ENCODE measurements at places on chromosomes 6 and 20.

DNA sequence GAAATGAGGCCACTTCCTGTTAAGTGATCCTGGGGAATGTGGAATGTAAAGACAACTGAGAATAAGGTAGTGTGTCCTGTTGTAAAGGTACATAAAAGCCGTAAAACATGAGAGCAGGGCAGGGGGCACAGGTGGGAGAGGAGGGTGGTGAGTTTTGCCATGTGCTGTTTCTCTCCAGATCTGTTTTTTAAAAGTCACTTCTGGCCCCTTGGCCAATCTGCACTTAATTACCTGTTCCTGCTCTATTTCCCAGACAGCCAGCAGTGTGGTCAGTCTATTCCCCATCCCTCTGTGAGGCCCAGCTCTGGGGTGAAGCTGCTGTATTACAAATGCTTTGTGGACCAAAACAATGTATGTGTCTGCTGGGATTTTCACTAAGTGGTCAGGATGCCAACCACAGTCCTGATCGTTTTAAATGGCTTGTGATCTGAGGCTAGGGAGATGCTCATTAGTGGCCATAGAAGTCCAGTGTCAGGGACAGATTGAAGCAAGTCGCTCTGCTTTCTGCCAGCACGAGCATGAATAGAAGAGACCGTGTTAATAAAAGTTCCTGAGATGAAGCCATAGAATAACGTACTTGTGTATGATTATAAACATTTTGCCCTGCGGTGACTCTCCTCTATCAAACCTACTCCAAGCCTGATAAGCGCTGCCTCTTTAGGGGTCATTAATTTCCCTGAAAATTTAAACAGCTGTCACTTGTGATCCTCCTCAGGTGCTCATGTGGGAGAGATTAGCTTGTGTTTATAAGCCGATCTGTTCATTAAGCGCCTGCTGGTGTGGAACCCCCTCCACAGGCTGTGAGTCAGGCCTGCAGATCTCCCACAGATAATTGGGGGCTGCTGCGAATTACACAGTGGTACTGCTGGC is 111.8 kb upstream of the CENPW start:
- DNase-seq = no peak

DNA sequence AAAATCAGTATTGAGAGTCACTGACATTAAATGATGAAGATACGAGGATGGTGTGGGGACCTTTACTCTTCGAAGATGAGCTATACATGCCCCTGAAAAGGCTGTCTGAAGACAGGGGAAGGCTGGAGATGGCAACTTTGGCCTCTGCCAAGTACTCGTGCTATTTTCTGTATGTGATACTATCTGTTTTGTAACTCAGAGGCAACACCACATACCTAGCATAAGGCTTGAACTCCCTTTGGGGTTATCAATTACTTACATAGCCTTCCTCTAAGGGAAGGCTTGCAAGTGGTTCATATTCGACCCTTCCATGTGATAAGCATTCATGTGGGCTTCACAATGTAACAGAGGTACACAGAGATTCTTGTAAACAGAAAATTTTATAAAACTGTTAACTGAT is 68.7 kb upstream of the FBXO30 start:
- DNase-seq = no peak

DNA sequence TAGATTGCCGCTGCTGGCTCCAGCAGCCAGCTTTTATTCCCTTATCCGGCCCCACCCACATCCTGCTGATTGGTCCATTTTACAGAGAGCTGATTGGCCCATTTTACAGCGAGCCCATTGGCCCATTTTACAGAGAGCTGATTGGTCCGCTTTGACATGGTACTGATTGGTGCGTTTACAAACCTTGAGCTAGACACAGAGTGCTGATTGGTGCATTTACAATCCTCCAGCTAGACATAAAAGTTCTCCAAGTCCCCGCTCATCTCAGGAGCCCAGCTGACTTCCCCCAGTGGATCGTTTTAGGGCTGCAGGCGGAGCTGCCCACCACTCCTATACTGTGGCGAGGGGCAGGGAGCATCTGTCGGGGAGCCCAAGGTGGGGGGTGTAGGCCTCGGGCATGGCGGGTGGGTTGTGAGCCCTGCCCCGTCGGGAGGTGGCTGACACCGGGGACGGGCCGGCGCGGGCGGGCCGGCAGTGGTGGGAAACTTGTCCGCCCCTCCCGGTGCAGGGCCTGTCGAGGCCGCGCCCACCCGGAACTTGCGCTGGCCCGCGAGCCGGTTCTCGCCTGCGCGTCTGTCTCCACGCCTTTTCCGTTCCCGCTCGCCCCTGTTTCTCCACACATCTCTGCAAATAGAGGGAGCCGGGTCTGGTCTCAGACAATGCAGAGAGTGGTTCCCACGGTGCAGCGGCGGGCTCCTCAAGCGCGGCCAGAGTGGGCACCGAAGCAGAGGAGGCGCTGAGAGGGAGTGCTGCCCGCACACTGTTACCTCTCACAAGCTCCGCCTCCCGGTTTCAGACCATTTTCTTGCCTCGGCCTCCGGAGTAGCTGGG is 86.1 kb upstream of the STMND1 start:
- DNase-seq = no peak

GRCh38 chr6:99614430-99615186 is 8.0 kb downstream of the PRDM13 start:
- no peak for DNase-seq

DNA sequence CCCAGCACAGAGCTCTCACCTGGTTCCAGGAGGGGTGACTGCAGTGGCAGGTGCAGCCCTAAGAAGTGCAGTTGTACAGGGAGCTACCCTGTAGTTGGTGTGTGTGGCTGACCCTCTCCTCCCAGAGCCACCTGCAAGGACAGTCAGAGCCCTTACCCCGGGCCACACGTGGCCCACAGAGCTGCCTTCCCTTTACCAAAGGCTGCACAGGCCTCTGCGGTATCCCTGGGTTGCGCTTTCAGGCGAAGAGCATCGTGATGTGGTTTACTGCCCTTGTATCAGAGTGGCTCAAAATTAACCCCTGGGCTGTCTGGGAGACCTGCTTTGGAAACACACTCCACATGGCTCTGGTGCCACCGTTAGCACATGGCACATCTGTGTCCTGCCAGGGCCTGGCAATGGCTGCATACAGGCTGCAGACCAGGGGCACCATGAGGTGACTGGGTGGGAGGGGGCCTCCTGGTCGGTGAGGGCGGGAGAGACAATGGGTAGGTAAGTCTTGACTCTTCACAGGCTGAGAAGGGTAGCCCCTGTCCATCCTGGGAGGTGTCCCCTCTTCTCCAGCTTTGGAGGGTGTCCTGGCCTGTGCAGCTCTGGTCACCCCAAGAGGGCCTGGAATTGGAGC is 81.5 kb downstream of the CDH4 start:
- DNase-seq = no peak

DNA sequence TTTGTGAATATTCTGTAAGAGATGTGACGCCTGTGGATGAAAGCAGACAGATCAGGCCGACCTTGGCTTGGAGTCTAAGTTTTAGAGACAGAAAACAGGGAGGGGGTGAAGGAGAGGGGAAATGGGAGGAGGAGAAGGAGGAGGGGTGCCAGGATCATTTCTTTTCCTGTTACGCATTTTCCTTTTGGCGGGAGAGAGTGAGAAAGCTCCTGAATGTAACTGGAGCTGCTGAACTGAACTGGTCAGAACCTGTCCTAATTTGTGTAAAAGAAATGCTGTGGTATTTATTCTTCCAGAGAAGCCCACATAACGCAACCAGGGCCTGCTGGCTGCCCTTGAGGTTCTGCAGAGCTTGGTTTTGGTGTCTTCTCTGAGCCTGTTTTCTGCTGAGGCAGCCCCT is 41.9 kb downstream of the UTRN start:
- DNase-seq = no peak

DNA sequence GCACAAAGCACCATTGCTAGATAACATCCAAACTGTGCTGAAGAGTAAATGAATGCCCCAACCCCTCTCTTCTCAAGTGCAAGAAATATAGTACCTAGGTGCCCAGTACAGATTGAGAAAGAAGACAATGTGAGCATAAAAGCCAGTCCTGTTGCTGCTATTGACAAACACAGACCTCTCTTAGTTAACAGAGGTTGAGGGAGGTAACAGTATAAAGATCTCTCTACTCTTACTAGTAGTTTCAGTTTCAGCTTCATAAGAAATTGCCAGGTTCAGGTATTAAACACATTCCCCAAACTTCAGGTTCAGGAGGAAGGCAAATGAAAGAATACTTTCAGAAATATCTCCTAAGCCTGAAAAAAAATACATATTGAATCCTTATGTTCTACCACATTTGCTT is 31.4 kb downstream of the TBC1D32 start:
- DNase-seq = no peak

DNA sequence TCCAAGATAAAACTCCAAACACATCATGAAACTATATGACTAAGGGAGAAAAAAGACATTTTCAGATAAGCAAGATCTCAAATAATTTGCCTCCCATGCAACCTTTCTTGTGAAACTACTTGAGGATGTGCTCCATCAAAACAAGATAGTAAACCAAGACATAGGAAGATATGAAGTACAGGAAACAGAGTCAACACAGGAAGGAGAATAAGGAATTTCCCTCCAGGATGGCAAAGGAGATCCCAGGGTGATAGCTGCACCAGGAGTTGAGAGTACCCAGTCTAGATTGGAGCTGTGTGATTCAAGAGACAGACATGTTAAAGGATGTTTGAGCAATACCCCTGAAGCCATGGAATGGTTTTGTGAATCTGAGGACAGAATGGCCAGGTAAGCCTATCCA is 15.3 kb downstream of the IL17A start:
- no peak for DNase-seq

GRCh38 chr6:143742070-143742954 is 64.5 kb downstream of the PHACTR2 start:
- DNase-seq = no peak

- DNase-seq = no peak
Observed at GRCh38 chr20:20926222-20926905, 179.8 kb downstream of the LINC00237 start.

- DNase-seq = no peak
Observed at GRCh38 chr20:64156886-64157875, 7.1 kb upstream of the MYT1 start.

GRCh38 chr6:139648430-139649000 is 274.1 kb upstream of the CITED2 start:
- no peak for DNase-seq

All from AG04449 (cell line).